ENCODE measurements at places on chromosomes 7 and 10. TPM values are rescaled to one million over a fixed set of nuclear protein-coding genes. Genes with fewer than 3 reads are reported as not detected.

- DNase-seq, result no peak
These were observed 28.6 kb upstream of the GIMAP8 start for GRCh38 chr7:150421831-150422230.

GRCh38 chr7:27214239-27214950 lies 14.5 kb upstream of the HOXA13 start:
- DNase-seq, result no peak

DNA sequence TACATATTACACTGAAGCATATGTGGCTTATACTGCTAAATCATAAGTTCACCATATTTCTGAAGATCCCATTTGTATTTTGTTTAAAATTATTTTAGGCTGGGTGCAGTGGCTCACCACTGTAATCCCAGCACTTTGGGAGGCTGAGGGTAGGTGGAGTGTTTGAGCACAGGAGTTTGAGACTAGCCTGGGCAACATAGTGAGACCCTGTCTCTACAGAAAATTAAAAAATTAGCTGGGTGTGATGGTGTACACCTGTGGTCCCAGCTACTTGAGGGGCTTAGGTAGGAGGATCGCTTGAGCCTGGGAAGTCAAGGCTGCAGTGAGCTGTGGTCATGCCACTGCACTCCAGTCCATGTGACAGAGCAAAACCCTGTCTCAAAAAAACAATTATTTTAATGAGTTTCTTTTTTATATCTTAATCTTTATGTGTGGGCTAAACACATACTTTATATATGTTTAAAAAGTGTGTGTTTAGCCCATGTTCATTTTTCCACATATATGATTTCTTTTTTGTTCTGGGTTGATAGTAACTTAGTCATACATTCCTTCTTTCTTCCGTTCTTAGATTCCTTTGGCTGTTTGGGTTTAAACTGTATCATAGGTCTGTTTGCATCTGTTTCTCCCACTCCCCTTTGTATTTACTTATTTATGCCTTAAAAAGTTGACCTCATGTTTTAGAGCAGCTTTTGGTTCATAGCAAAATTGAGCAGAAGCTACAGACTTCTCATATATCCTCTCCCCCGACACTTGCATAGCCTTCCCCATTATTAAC lies 33.5 kb downstream of the RSBN1L start:
- no peak for DNase-seq

DNA sequence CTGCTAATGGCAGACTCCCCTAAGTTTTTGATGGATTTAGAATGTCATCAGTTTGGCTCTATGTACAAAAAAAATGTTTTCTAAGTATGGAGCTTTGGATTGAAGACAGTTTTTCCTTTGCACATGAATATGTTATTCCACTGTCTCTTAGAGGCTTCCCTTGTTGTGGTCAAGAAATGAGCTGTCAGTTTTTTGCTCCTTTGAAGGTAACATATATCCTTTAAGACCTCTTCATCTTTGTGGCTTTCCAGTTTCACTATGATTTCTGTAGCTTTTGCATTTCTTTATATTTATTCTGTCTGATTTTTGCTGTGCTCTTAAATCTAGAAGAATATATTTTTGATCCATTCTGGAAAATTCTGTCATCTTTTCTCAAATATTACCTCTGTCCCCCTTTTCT lies 15.8 kb upstream of the ODAD2 start:
- DNase-seq, result no peak

DNA sequence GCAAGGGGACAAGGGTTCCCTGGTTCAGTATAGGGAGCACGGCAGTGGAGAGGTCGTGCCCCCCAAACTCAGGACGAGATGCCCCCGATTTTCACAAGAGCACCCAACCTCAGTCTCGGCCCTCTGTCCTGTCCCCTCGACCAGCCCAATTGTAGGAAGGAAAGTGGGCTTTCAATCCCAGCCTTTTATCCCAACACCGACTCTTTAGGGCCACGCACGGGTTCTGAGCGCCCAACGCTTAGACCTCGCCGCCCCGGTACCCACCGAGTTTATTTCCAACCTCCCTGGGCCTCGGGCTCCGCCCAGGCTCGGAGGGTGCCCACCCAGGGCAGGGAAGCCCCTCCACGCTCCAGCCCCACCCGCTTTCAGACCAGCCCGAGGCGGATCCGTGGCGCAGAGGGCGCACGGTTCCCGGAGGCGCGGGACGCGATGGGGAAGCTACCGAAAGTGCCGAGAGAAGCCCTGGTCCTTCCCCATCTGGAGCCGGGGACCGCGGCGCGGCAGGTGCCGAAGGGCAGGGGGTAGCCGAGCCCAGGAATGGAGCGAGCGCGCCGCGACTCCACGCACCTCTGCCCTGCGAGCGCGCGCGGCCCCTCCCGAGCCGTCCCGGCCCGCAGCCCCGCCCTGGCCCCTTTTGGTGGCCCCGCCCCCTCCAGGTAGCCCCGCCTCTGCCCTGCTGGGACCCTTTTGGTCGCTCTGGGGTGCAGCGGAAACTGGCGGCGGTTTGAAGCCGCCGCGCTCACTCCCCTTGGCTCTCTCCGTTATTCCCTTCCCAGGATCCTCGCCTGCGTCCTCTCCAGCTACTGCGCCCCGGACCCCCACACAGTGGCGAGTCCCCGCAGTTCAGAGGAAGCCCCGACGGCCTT lies 20.4 kb downstream of the GRID2IP start:
- no peak for DNase-seq

DNA sequence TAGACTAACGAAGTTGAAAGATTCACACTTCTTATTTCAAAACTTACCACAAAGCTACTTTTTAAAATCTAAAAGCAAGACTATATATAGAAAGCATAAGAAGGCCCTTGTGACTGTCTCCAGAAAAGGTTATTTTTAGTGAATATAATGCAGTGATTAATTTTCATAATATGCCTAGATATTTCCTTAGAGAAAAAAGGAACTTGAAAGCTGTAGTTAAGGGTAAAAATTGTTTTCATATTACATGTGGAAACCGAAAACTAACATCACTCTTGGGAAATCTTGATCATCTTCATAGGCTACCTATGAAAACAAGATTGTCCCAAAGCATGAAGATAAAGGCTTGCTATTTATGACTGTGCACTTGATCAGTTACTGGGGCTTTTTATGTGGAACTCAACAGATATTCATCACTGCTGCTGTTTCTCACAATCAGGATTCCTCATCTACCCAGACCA lies 223.2 kb downstream of the SH2D4B start:
- no peak for DNase-seq

DNA sequence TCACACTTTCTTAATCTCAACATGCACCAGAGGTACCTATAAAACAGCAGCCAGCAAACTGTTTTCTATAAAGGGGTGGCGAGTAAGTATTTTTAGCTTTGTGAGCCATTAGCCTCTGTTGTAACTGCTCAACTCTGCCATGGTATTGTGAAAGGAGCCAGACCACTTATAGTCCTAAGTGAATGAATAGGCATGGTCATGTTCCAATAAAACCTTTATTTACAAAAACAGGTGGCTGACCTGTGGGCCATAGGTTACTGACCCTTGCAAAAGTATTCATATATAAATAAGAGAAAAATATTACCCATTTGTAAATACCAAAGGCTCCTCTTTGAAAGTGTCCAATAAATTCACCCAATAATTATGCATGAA lies 50.3 kb downstream of the ICA1 start:
- no peak for DNase-seq

- DNase-seq, result no peak
These were observed 415.7 kb downstream of the GRID1 start for GRCh38 chr10:85950921-85951320.

DNA sequence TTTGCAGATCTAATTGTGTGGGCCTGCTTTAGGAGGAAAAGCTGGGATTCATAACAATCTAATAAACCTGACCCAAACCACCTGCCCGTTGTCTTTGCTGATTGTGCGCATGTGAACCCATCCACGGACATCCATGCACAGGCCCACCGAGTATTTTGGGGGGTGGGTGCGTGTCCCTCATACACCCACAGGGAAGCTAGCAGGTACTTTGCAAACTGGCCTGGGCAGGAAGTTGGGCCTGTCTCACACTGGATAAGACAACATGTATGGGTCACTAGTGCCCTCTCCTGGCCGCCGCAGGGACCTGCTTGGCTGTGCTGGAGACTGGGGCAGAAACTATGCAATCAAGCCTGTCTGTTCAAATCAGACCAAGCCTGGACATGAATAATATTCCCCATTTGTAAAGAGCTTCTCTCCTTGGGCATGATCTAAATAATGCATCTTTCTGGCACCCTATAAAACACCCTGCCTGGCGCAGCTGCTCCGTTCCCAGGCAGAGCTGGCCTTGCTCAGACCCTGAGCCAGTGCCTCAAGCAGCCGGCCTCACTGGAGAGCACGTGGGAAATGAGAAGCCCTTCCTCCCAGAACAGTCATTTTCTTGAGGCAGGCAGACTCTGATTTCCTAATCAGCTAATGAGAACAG lies 15.8 kb downstream of the ECHDC3 start:
- DNase-seq, result peak; percentile 82

DNA sequence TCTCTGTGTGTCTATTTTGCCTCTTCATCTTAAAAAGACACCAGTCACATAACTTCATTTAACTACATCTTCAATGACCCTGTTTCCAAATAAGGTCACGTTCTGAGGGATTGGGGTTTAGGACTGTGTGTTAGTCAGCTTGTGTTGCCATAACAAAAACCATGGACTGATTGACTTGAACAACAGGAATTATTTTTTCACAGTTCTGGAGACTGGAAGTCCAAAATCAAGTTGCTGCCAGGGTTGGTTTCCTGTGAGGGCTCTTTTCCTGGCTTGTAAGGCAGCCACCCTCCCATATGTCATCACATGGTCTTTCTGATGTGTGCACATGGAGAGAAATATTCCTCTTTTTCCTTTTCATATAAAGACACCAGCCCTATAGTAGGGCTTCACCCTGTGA lies 55.3 kb downstream of the REEP3 start:
- no peak for DNase-seq

GRCh38 chr7:31835471-31835870 lies 148.5 kb downstream of the PPP1R17 start:
- no peak for DNase-seq

GRCh38 chr7:2086229-2086628 lies 146.5 kb downstream of the MAD1L1 start:
- no peak for DNase-seq

ICA1 gene
- 51.6 TPM for polyA plus RNA-seq

TMEM213 gene
- polyA plus RNA-seq, result 0.01 TPM

GDF2 gene
- not detected for polyA plus RNA-seq

HPS1 gene
- polyA plus RNA-seq, result 84.2 TPM

SPDYE6 gene
- polyA plus RNA-seq, result 4.3 TPM

SGPL1 gene
- 49.0 TPM for polyA plus RNA-seq

PDCD11 gene
- polyA plus RNA-seq, result 23.8 TPM
